NCI-H2107 (cell line): ENCODE measurements at places on chromosomes 11 and 22.
A peak's percentile ranks its signal among the peaks of the same experiment; 100 is the strongest.

DNA sequence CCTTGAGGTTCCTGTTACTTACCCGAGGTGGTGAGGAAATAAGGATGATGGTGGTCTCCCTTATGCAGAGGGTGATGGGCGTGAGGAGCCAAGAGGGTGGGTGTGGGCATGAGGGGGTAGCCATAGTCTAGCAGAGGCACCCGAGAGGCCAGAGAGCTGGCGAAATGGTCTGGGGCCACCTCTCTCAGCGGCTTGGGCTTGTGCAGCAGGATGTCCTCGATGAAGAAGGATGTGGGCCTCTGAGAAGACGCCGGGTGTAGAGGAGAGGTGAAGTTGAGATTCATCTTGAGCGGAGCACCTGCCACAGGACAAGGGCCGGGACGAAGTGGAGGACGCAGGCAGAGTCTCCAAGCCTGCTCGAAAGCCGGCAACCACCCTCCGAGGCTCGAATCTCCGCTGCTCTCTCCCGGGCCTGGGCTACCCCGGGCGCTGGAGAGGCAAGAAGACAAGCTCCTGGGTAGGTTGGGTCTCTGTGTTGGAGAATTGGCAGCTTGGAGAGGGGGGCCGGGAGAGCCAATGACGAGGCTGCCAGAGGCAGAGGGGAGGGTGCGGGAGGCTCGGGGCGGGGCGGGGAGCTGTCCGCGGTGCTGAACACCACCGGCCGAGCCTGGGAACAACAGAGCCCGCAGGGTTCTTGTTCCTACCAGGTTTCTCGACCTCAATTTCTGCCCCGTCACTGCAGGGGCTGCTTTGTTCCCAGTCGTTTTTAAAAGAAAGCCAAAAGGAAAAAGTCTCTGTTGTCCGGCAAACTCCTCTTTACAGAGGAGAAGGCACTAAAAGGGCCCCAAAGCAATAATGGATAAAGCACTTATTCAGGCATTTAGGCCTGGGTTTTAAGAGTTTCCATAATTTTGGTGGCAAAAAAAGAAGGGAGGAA, at the start of gene BSX:
TSS of gene BSX (minus strand) at position 447 of the 877 bp plus-strand sequence. CDS start at position 284, 163 bp downstream.
- no peak for DNase-seq

- DNase-seq = no peak
Measured at GRCh38 chr11:35166369-35167360, 27.7 kb downstream of the CD44 start.

GRCh38 chr22:24894220-24894975, 52.1 kb downstream of the LHFPL7 start:
- peak; percentile 57 for DNase-seq

- DNase-seq = no peak
Measured at GRCh38 chr11:80241766-80242165, 800.9 kb upstream of the TENM4 start.

GRCh38 chr22:45594123-45594941, 77.3 kb upstream of the ATXN10 start:
- DNase-seq = no peak

- no peak for DNase-seq
Measured at GRCh38 chr22:30304495-30305244, 15.4 kb upstream of the CASTOR1 start.

- DNase-seq = no peak
Measured at GRCh38 chr11:44568658-44569473, 3.4 kb downstream of the CD82 start.

DNA sequence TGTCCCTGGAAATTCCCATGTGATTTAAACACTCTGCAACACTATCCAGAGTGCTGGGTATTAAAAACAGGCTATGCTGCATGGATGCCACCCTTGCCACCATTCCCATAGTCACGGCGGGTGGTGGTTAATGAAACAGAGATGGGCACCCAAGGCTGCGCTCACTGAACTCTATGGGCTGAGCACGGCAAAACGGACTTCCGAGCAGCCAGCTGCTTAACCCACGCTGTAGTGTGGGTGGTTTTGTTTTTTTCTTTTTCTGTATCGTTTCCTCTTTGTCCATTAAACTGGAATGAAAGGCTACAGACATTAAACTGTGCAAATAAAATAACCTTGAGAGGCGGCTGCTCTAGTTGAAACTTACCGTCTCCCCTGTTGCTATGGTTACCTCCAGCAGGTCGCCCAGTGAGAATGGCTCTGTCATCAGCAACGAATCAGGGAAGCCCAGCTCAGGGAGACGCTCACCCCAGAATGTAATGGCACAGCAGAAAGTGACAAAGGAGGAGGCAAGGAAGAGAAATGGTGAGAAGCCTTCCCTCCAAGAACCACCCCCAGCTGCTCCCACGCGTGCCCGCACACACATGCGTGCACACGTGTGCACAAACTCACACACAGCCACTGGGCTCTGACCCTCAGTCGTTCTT, 102.1 kb downstream of the C11orf91 start:
- DNase-seq = peak; percentile 54

DNA sequence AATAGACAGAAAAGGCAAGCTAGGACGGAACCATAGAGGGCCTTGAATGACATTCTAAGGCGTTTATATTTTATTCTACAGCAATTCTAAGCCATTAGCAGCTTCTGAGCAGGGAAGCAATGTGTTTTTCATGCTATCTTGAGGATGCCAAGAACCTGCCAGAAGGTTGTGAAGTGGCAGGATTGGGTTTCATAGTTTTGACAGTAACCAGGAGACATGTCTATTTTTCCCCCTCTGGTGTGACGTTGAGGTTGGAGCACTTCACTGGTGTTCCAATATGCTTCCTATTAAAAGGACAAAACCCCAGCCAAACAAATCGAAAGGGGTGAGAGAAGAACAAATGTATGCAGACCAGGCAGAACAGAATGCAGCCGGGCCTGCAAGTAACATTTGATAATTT, 148.2 kb downstream of the SPATA19 start:
- DNase-seq = no peak

DNA sequence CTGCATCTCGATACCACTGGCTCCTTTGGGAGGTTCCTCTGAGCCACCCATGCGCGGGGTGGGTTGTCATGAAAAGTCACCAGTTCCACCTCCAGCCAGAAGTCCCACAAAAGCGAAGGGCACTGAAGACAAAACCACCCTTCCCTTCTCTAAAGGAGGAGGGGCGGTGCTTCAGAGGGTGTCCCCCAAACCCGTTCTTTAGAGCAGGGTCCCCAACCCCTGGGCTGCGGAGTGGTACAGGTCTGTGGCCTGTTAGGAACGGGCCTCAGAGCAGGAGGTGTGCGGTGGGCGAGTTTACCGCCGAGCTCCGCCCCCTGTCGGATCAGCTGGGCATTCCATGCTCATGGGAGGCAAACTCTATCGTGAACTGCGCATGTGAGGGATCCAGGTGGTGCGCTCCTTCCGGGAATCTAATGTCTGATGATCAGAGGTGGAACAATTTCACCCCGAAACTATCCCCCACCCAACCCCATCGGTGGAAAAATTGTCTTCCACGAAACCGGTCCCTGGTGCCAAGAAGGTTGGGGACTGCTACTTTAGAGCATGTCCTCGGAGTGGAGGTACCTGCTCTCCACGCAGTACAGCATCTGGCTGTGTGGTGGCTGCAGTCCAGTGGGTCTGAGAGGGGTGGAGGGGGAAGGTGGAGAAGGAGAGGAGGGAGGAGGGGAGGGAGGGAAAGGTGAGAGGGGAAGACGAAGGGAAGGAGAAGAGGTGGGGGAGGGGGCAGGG, 72.9 kb upstream of the SEPTIN5 start:
- no peak for DNase-seq

DNA sequence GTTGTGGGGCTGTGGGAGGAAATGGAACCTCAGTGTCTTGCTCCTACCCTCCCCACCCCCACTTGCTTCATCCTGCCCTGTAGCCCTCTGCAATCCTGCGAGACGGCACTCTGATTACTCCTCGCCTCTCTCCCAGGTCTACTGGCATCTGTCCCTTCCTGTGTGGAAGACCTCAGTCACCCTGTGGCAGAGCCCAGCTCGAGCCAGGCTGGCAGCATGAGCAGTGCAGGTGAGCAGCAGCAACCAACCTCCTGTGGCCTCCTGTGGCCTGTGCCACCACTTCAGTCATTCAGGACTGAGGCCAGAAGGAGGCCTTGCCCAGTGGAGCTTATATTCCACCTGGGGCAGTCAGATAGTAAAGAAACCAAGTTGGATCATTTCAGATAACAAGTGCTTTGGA, 14.7 kb upstream of the MAPK8IP1 start:
- DNase-seq = no peak

DNA sequence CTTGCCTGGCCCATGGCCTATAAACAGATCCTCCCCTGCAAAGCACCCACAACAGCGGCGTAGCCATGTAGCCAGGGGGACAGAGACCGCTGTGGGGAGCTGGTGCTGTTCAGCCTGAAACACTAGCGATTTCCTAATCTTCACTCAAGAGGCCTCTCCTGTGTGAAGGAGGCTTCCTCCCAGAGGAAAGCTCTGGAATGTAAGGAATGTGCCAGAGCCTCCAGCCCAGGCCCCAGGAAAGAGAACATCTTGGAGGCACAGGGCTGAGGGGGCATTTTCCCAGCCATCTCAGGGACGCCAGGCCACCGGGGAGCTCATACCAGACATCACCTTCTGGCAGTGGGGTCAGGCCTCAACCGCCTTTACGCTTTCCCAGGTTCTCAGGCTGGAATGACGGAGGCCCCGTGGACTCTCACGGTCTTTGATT, 24.0 kb downstream of the MIAT start:
- no peak for DNase-seq

DNA sequence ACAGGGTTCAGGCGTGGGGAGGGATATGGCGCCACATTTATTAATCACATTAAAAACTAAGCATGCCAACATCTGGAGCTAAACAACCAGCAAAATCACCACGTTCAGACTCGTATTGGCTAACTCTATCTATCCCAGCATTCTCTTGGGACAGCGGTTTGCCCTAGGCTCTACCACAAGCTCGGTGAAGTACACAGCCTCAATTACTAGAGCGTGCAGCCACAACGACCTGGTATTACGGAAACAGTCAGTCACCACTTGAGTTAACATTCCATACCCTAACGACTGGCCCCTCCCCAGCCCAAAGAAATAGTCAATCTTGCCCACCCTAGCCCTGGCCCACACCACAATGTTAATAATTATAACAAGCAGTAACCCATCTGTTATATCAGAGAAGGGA, 32.1 kb downstream of the APOL5 start:
- DNase-seq = no peak

DNA sequence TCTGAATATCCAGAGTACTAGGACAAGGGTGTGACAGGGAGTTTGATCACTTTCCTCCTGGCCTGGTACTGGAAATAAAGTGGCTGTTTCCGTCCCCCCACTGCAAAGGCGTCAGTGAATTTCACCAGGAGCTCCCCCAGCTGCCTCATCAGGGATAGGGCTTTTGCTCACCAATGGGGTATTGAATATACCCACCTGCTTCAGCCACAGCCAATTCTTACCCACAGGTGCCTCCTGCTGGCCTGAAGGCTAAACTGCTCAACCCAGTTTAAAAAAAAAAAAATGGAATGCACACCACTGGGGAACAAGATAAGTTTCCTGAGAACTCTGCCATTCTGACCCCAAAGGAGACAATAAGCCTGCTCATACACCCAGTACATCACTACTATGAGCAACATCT, 65.3 kb upstream of the MS4A8 start:
- DNase-seq = no peak

DNA sequence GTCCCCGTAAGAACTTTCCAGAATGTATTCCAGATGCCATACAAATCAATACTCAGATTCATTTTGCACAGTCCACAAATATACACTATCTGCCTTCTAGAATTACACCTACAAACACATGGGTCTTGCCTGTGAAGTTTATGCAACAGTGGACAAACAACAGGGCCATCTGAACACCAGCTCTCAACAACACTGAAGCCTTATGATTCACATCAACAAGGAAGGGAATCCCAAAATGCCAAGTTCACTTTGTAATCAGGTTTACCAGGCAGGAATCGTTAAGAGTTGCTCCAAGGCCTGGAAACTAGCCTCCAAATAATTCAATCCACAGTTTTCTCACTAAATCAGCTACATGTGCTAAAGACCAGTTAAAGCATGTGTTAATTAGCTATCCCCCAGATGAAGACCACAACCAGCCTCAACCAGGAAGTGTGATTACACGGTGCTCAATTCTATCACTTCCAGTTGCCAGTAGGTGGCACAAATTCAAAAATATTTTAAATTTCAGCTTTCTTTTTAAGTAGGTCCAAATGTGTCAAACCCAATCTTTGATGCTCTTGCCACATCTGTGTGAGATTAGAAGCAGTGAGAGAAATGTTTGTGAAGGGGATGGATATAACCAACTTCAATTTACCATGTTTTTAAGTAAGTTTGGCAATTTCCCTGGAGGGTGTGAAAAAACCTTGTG, 139.1 kb upstream of the BDNF start:
- DNase-seq = no peak

DNA sequence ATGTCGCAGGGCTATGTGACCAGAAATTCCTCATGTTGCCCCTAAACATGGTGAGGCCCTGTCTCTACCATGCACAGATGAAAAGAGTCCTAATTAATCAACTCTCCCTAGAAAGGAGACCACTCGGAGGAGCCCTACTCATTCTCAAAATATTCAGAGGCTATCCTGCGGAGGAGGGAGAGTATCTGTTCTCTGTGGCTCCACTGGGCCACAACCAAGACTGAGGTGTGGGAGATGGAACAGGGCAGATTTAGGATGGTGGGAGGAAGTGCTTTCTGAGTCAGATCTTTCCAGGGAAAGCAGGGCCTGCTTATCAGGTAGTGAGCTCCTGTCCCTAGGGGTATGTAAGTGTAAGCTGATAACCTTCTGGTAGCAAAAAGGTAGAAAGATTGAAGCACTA, 37.0 kb upstream of the PRDM11 start:
- no peak for DNase-seq

- DNase-seq = no peak
Measured at GRCh38 chr11:72216638-72217037, at the start of gene FOLR2. Gene FOLR2 (plus strand): TSS chr11:72216794. CDS start chr11:72218585, 1,791 bp downstream.

DNA sequence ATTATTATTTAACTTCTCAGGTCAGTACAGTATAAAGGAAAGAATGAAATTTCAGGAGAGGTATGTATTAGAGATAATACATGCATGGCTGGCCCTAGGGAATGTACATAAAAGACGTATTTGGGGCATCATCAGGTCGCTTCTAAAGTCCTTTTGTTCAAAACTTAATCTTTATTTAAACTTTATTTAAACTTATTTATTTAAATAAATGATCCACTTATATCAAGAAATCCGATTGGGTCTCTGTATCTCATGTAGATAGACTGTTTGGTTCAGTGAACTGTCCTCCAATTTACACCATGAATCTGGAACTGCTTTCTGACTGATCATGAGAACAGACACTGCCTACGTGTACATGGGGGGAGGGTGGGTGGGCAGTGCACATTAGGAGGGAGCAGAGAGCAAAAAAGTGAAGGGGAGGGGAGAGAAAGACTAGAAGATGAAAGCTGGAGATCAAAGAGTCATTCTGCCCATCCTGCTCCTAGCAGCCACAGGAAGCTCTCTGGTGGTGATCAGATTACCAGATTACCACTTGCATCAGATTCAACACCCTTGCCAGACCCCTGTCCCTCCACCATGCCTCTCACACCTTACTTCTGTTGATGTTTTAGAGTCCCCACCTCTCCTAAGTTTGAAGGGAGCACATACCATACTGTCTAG, 92.1 kb upstream of the MTMR2 start:
- DNase-seq = no peak

- DNase-seq = no peak
Measured at GRCh38 chr11:48114740-48115139, 101.9 kb upstream of the OR4B1 start.
